ENCODE measurements at places on chromosomes 13 and 19.

- no peak for DNase-seq
Measured at GRCh38 chr13:24386816-24387708, 77.7 kb downstream of the C1QTNF9 start.

GRCh38 chr13:92573467-92574057 lies 653.0 kb upstream of the GPC6 start:
- peak; percentile 7 for DNase-seq

GRCh38 chr13:36841391-36841790 lies 22.4 kb downstream of the RFXAP start:
- no peak for DNase-seq

DNA sequence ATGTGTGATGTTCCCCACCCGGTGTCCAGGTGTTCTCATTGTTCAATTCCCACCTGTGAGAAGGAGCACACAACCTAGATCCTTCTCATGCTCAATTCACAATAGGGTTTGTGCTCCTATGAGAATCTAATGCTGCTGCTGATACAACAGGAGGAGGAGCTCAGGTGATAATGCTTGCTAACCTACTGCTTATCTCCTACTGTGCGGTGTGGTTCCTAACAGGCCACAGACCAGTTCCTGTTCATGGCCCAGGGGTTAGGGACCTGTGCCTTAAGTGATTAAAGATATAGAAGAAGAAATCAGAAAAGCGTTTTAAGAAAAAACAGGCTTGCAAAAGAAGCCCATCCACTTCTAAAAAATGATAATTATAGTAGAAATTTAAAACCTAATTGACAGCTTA lies 17.5 kb downstream of the DLEU7 start:
- DNase-seq, result no peak

- peak; percentile 21 for DNase-seq
Measured at GRCh38 chr13:43278127-43278526, 254.7 kb downstream of the DNAJC15 start.

- no peak for DNase-seq
Measured at GRCh38 chr13:94119360-94119936, 360.0 kb downstream of the DCT start.

DNA sequence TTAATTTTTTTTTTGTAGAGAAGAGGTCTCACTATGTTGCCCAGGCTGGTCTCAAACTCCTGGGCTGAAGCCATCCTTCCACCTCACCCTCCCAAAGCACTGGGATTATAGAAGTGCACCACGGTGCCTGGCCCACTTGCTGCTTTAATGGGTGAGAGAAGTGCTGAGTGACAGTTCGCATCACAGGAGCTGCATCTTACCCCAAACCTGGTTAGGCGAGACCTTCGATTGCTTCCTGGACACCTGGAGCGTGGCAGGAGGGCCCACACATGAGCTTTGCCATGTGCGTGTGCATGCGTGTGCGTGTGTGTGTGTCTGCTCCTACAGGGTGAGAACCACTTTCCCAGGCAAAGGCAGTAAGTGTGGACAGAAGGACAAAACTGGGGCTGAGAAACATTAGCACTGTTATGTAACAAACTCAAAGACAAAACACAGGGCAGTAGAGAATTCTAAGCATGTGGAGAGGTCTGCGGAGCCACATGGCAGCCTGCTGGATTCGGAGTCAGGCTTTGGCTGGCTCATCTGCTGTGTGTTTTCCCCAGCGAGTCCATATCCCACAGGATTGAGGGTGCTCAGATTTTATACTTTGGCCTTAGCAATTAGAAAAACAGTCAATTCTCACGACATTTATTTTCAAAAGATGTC lies 11.7 kb upstream of the MTIF3 start:
- no peak for DNase-seq

DNA sequence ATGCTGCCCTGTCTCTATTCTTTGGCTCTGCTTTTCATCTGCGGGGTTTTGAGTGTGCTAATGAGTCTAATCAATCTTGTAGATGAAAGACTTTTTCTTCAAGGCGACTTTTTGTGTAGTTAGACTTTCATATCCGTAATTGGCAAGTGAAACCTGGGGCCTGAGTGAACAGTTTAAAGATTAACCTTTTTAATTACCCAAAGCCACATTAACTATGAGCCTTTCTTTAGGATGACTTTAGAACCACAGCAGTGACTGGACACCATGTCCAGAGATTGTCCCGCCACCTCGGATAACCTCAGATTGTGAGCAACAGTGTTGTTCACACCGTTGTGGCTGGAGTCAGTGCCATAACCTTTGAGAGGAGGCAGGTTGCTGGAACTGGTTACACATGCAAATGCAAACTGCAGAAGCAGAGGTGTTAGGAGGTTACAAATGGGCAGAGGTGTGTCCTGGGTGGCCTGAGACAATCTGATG lies 58.7 kb downstream of the SIAH3 start:
- no peak for DNase-seq

DNA sequence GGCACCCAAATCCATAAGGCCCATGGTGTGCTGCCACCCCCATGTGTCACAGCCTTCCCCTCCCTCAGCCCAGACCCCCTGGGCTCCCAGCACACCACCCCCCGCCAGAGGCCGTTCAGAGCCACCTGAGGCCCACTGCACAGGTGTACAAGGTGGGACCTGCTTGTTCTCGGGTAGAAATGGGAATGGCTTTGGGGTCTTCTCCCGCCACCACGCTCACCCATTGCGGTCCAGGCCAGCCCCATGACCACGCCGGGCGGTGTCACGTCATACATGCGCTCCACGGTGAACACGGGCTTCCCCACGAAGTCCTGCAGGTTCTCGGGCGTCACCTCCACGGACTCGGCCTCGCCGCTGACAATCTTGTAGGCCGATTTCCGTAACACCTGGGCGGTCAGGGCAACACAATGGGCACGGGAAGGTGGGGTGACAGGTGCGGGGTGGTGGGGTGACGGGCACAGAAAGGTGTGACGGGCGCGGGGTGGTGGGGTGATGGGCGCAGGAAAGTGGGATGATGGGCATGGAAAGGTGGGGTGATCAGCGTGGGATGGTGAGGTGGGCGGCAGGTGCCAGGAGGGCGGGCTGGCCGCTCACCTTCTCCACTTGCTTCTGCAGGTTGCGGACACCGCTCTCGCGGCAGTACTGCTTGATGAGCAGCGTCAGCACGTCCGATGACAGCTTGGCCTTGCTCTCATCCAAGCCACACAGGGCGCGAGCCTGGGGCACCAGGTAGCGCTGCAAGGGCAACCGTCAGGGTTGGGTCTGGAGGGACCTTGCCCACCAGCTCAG lies 4.3 kb downstream of the RPL36 start:
- DNase-seq, result no peak

- peak; percentile 10 for DNase-seq
Measured at GRCh38 chr13:49256841-49257240, 9.1 kb downstream of the CDADC1 start.

GRCh38 chr19:48868114-48868886 lies at the start of gene PLEKHA4:
Gene PLEKHA4, minus strand, starts transcription at chr19:48868617. Its CDS starts 997 bp downstream, at chr19:48867620.
- DNase-seq, result peak; percentile 49

GRCh38 chr13:86193281-86193680 lies 394.1 kb upstream of the SLITRK6 start:
- DNase-seq, result no peak

GRCh38 chr13:43942286-43942685 lies 62.6 kb downstream of the LACC1 start:
- DNase-seq, result peak; percentile 15

GRCh38 chr19:6613711-6614110 lies 22.8 kb upstream of the CD70 start:
- DNase-seq, result no peak

DNA sequence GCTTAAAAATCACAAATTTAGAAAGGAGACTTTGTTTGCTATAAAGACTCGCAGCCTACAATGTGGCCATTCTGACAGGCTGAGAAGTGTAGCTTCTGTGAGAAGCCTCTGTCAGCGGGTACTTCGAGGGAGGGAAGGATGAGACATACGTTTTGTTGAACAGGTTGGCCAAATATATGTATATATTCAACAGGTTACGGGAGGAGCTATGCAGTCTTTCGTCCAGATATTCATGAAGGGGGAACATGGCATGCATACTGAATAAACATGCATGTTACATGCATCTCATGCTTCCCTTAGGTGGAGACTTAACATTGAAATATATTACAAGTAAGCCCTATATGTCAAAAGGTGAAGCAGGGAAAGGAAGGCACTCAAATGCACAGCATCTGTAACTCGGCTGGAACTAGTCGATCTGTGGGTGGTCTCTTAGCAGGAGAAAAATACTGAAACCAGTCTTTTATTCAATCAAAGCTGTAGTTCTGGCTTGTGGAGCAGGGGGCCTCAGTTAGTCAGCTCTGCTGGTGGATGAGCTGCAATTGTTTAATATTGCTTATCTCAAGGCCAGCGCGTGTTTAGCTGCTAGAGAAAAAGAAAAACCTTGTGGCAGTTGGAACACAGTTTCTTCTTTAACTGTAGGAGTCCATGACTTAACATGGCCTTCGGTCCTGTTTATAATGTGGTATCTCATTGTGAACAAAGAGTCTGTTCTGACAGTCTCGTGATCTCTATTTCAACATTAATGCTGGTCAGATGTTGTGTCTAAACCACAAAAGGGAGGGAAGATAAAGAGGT lies 94.3 kb downstream of the FAM216B start:
- DNase-seq, result peak; percentile 54

GRCh38 chr19:43354305-43354627 lies 780 bp downstream of the CD177 start:
- no peak for DNase-seq

DNA sequence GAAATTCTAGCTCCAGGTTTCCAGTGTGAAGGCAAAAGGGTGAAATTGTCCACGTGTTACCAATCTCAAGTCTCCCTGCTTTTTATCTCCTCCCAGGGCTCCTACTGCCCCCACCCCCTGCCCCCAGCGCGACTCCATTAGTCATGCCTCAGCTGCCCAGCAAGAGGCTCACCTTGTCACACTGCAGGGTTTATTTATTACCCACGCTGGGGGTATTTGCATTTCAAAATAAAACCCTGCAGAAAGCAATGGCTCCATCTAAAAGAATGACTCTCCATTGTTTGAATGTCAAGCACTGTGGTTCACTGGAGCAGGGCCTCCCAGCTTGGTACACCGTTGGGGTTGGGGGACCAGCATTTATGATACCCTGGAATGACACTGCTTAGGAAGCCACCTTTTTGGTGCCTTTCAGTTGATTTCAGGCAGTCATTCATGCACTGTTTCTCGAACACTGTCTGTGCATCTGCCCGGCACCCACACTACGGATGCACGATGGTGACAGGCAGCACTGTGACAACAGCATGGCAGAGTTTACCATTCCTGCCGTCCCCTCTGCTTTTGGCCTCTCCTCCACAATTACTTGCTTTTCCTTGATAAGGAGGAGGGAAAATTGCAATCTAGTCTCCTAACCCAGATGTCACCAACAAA lies 9.9 kb upstream of the POP4 start:
- DNase-seq, result no peak

DNA sequence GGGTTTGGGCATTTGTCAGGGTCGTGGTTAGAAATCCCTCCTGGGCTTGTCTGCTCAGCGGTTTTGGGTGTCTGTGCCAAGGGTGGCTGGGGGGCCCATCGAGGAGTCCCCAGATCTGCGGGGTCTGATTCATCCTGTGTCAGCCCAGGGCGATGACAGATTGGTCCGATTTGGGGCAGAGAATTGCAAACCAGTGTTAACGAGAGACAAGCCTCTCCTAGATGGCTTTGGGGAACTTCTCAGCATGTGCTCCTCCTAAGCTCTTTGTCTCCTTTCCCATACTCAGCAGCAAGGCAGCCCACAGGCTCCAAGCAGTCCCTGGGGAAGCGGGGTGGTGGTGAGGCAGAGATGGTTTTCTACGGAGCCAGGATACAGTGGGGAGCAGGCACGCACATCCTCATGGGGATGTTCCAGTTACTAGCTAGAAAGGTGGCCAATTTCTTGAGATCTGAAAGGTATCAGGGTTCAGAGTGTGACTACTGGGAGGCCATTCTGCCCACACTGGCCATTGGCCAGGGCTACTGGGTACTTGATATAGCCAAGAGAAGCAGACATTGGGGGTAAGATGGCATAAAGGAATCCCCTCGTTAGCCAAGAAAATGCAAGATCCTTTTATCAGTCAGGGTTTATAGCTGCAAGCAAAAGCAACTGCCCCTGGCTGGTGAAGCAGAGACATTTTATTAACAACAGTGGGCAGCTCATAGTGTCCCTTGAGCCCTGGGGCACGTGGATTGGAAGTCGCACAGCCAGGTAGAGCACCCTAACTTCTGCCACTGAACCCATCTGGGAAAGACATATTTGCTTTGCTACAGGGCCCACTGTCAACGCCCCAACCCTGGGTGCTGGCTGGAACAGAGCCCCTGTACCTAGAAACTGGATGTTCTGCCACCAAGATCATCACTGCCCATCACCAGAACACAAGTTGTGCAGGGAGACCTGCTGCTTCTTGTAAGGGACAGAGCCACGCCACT lies 63.6 kb downstream of the RGCC start:
- DNase-seq, result no peak

DNA sequence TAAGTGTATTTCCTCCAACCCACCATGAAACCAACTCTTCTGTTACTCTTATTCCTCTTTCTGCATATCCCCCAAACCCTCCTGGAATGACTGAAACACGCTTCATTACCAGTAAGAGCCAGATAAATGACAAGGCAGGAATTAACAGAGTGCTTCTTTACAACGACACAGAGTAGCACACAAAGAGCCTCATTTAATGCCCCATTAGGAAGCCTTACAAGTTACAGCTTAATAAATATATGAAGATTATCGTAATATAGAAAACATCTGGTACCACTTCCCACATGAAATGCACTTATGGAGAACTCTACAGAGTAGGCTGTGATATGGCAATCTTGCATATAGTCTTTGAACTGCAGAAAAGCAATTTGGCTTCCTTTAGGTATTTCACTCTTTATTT lies 116.8 kb downstream of the ENOX1 start:
- no peak for DNase-seq

DNA sequence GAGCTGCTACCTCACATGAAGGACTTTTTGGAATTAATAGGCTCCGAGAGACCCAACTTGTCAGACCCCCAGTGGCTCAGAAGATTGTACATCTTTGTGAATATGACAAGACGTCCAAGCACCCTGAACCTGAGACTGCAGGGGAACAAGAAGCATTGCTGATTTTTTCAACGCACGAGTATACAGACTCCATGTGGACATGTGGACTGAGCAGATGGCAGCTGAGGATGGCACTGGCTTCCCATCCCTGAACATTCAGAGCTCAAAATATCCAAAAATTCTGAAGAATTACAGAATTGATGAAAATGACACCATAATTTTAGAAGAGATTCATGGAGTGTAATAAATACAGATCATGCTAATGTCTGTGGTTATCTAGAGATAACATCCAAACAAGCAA lies 254.1 kb downstream of the MZT1 start:
- no peak for DNase-seq

- DNase-seq, result no peak
Measured at GRCh38 chr13:77554069-77554468, 18.6 kb downstream of the SCEL start.

DNA sequence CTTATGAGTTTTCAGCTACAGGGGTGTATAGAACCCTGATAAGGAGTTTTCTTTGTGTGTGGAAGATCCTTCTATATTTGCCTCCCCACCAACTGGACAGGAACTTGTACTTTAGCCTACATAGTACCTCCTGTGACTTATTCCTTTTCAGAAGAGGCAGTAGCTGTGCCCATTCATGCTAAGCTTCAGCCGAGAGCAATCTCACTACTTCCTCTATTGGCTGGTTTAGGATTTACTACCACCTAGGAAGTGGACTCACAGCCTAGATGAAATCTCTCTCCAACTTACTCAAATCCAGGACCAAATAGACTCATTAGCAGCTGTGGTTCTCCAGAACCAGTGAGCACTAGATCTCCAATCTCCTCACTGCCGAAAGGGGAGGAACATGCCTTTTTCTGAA lies 2.3 kb upstream of the REX1BD start:
- DNase-seq, result no peak

All from IMR-90 (cell line).